Tongue (tissue), 3 donors: ENCODE measurements at places on chromosomes 5 and 9. TPM values are rescaled to one million over a fixed set of nuclear protein-coding genes. Genes with fewer than 3 reads are reported as not detected.

DNA sequence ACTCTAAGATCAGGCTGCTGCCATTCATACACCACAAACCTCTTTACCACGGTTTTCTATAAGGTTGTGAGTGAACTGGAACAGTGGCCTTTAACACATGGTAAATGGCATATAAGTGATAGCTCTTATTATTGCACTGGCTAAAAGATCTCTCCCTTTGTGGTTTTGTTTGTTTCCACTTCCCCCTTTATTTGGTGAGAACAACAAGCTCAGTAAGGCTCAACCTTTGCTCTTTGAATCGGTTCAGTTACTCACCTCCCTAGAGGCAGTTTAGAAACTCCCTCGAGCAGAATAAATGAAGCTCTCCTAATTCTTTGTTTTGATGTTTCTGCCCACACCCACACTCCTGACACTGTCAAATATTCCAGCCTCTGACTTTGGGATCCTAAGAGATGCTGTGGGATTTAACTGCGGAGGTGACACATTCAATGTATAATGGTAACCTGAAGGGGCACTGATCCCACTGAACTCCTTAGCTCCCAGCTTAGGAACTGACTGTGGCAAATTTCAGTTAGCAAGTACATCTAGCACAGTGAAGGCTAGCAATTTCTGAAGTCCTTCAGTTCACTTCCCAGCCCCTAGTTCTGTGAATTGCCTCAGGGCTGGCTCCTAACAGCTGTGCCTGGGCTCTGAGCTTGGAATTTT, 22.5 kb upstream of the RAD23B start:
- DNase-seq = no peak

- no peak for DNase-seq
These were observed 804.8 kb upstream of the ZNF608 start for GRCh38 chr5:125551246-125551645.

GRCh38 chr5:66981266-66982055, 215.1 kb downstream of the CD180 start:
- DNase-seq = no peak

POC5 gene
- 10.7 TPM for total RNA-seq

DNA sequence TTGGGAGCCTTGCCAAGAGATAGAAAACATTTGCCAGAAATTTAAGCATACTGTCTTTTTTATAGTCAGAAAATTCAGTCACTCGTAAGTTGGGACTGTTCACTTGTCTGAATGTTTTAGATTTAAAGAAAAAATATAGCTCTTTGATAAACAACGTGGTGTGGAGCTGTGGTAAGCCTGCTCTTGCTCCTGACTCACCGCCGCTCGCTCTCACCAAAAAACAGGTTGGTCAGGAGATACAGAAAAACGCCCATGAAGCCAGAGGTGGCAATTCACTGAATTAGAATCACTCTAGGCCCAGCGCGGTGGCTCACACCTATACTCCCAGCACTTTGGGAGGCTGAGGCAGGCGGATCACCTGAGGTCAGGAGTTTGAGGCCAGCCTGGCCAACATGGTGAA, 6.2 kb downstream of the LNPEP start:
- no peak for DNase-seq

GPR150 gene
- total RNA-seq = not detected

GRCh38 chr5:53476531-53477480, 3.6 kb upstream of the FST start:
- no peak for DNase-seq

- DNase-seq = no peak
These were observed 48.9 kb downstream of the APBA1 start for GRCh38 chr9:69623276-69623675.

- DNase-seq = no peak
These were observed 459.4 kb upstream of the GRIA1 start for GRCh38 chr5:153030755-153031725.

TNC gene
- 266 TPM for total RNA-seq

- DNase-seq = no peak
These were observed 7.4 kb upstream of the SPDL1 start for GRCh38 chr5:169576181-169576598.

OMD gene
- total RNA-seq = 18.0 TPM

GRCh38 chr5:107359033-107359915, 311.5 kb downstream of the EFNA5 start:
- no peak for DNase-seq

- DNase-seq = peak; percentile 61
These were observed 128.0 kb downstream of the SLC1A3 start for GRCh38 chr5:36734422-36734821.

DNA sequence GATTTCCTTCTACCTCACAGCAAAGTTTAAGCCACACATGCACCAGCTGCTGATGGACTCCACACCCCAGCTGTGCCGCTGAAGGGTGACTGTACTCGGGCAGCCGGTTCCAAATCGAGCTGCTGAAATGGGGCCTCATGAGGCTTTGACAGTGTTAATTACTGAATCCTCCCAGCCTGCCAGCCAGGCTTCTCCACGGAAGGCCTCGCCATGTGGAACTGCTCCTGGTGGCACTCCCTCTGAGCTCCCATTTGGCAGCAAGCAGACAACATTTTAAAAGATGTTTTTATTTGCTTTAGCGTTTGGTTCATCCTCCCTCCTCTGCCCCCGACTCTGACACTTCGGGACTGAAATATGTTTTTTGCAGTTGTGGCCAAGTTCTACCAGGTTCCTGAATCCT, 479.4 kb upstream of the MPDZ start:
- DNase-seq = peak; percentile 91

SPATA31D3 gene
- not detected for total RNA-seq

IFNA7 gene
- not detected for total RNA-seq

- no peak for DNase-seq
These were observed 34.6 kb upstream of the ACTBL2 start for GRCh38 chr5:57517250-57517649.

DNA sequence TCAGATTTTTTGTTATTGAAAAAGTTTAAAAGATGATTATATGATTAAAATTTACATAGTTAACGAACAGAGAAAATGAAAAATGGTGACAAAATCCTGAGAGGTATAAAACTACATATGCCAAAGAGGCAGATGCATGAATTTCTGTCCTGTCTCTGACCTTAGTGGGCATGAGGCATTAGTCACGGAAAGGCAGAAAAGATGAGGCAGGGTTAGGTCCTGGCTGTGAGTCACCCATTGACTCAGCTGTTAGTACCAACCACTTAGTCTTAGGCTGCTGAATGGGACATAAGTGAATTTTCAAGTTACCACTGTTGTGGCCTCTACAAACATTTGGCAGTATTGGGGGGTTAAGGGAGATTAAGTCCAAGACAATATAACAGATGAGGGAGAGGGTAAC, 33.1 kb downstream of the RASA1 start:
- DNase-seq = no peak

- peak; percentile 70 for DNase-seq
These were observed 211.3 kb upstream of the FBN2 start for GRCh38 chr5:128749136-128749898.

DNA sequence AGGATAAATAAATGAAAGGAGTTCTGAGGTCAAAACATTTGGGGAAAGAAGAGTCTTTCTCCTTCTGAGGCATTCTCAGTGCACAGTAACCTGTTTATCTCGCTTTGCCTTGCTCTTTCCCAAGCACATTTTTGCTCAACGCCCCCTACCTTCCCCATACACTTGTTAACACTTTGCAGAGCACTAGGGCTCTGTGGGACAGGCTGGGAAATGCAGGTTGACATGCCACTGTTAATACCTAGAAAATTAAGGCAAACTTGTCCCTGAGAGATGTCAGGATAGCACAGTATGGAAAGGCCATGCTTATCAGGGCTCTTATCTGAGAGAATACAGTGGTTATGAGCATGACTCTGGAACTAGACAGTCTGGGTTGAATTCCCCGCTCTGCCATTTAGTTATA, 152.0 kb downstream of the DOCK8 start:
- DNase-seq = no peak

FBLL1 gene
- 6.9 TPM for total RNA-seq

- DNase-seq = no peak
These were observed 180.5 kb downstream of the CNTLN start for GRCh38 chr9:17315341-17315740.

PCDH12 gene
- 20.1 TPM for total RNA-seq

GRCh38 chr9:33861917-33862453, 45.0 kb downstream of the UBE2R2 start:
- DNase-seq = no peak

DNA sequence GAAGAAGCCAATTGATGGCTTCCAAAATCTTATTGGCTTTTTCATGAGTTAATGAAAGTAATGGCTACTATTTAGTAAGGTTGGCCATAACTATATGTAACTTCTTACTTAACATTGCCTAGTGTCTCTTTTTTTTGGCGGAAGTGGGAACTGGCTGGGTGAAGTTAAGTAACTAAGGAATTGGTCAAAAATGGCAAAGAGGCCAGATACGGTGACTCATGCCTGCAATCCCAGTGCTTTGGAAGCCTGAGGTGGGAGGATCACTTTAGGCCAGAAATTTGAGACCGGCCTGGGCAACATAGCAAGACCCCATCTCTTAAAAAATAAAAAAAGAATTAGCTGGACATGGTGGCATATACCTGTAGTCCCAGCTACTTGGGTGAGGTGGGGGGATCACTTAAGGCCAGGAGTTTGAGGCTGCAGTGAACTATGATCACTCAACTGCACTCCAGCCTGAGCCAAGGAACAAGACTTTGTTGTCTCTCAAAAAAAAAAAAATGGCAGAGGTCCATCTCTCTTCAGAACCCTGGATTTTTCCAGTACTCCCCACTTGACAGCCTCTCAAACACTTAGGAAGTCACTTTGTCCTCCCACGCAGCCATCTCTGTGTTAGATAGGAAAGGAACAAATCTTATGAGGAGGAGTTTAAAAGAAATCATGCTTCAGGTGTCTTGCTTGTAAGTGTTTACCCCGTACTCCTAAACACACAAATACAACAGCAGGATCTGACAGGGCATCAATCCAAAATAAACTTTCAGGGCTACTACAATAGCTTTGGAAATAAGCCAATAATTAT, 75.7 kb downstream of the TEK start:
- no peak for DNase-seq

SGCD gene
- total RNA-seq = 169 TPM

GFI1B gene
- 0.51 TPM for total RNA-seq

ADGRD2 gene
- not detected for total RNA-seq

- no peak for DNase-seq
These were observed 38.9 kb downstream of the LYRM7 start for GRCh38 chr5:131209506-131210150.

GRCh38 chr9:30172206-30172605, 2212.2 kb upstream of the ACO1 start:
- DNase-seq = no peak

DNA sequence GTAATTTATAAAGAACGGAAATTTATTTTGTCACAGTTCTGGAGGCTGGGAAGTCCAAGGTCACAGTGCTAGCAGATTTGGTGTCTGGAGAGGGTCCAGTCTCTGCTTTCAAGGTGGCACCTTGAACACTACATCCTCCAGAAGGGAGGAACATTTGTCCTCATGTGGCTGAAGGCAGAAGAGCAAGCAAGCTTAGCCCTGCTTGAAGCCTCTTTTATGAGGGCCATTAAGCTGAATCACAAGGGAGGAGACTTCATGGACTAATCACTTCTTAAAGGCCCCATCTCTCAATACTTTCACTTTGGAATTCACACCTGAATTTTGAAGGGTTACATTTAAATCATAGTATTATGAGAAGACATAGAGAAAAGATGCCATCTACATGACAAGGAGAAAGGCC, 215.4 kb upstream of the NFIL3 start:
- no peak for DNase-seq

GRCh38 chr5:60184606-60185005, 291.1 kb upstream of the PDE4D start:
- peak; percentile 12 for DNase-seq

TEX48 gene
- not detected for total RNA-seq

GNA14 gene
- total RNA-seq = 5.9 TPM

CCDC180 gene
- total RNA-seq = 7.8 TPM

DNA sequence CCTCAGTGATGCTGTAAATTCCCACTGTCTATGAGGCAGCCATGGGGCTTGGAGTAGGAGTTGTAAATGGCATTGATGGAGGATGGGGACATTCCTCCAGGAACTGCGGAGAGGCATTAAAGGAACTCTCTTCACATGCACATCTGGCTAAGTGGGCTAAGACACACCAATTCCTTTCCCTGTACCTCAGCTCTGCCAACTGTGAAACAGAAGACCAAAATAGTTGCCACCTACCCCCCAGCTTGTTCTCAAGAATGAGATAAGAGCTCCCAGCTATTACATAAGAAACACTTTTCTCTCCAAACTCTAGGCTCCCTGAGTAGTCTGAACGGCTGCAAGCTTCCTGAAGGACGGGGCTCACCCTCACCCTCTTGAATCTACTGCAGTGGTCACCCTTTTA, 144.6 kb upstream of the SLC30A5 start:
- DNase-seq = no peak

AGXT2 gene
- not detected for total RNA-seq

FOXD4L6 gene
- total RNA-seq = not detected

GPX3 gene
- 160 TPM for total RNA-seq

GRM6 gene
- total RNA-seq = not detected

DDX4 gene
- total RNA-seq = not detected

DNA sequence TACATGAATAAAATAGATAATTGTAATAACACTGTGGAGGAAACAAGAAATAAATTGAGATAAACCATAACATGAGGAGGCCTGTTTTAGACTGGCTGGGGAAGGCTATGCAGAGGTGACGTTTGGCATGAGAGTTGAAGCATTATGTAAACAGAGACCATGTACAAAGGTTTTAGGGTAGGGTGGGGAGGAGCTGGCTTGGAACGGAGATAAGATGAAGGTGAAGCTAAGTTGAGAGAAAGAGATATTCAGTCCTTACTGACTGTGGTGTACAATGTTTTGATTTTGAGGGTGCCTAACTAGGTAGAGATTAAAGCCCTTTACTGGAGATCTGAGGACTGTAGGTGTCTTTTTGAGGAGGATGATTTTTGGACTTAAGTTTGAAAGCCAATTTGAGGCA, 17.8 kb downstream of the MAN2A1 start:
- DNase-seq = no peak

IQGAP2 gene
- total RNA-seq = 32.8 TPM

GKAP1 gene
- 14.9 TPM for total RNA-seq

COL5A1 gene
- 435 TPM for total RNA-seq

- no peak for DNase-seq
These were observed 138.4 kb downstream of the GHR start for GRCh38 chr5:42561656-42562055.

DNA sequence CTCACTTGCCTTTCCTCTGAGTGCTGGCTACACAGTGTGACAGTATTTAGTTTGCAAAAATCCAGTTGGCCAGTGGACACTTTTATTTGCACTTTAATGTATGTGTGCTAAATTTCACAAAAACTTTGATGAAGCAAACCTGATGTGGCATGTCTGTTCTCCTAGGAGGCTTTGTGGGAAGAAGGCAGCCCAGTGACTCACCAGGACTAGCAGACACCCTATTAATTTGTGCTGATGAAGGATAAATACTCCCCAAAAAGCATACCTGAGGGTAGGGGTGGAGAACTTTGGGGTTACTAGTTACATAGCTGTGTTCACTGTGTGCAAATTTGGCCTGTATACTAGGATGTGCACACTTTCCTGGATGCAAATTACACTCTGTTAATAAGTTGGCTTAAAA, 39.3 kb upstream of the IPPK start:
- DNase-seq = no peak

GRCh38 chr9:130235558-130236435, 29.8 kb upstream of the HMCN2 start:
- peak; percentile 85 for DNase-seq
